ENCODE measurements at places on chromosomes 5 and 9. TPM values are rescaled to one million over a fixed set of nuclear protein-coding genes. Genes with fewer than 3 reads are reported as not detected.

The PCDHB16 gene
- not detected for total RNA-seq

The SIGMAR1 gene
- 45.6 TPM for total RNA-seq

DNA sequence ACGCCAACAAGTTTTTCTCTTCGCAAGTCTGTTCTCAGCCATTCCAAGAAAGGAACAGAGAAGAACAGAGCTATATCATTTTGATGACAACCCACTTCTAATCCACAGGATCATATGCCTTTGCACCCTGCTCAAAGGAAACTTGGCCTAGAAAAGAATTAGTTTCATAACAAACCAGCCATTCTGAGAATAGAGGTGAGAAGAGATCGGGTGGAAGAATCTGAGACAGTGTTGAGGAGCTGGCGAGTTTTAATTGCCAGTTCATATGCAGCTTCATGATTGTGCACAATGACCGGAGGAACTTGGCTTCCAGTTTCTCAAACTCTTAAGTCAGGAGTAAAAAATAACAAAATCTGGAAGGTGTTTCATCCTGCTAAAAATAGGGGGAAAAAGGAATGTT is 380.0 kb downstream of the NR2F1-AS1 start:
- H3K27me3 ChIP-seq, result no peaks in the 10 kb centered on the region
- H3K4me1 ChIP-seq, result no peaks in the 10 kb centered on the region
- DNase-seq, result no peak
- H3K27ac ChIP-seq, result no peak overlapping the region

- H3K27ac ChIP-seq, result no peak overlapping the region
- no peaks in the 10 kb centered on the region for H3K27me3 ChIP-seq
- H3K4me3 ChIP-seq, result no peak overlapping the region
Measured at GRCh38 chr5:60541980-60542379, 158.0 kb downstream of the DEPDC1B start.

DNA sequence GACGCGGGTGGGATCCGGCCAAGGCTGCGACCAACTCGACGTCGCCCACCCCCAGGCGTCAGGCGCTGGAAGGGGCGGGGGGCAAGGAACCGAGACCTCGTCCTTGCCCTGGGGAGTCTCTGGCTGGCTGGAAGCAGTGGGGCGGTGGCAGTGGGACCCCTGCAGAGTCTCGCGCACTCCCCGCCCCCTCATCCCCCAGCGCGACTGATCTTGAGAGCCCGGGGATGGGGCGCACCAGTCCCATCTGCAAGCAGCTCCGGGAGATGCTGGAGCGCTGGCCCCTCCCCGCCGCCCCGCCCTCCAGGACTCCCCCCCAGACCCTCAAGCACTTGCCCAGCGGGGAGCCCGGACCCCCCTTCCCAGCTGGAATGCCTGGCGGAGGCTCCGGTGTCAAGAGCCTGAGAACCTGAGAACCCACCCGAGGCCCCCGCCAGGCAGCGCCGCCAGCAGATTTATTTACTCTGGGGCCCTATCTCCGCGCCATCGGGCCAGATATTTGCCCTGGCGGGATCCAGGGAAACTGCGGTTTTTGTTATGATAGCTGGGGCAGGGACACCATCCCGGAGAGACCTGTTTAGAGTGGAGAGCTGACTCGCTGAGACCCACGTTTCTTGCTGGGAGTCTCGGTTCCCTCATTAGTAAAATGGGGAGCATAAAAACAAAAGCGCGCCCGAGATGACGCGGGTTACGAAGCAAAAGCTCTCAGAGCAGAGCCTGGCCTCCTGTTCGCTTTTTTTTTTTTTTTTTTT is 1.2 kb downstream of the PRRT1B start:
- H3K27ac ChIP-seq, result no peak overlapping the region
- H3K4me3 ChIP-seq, result no peak overlapping the region
- no peak for DNase-seq
- H3K4me1 ChIP-seq, result peaks cover 7% of the 10 kb centered on the region

DNA sequence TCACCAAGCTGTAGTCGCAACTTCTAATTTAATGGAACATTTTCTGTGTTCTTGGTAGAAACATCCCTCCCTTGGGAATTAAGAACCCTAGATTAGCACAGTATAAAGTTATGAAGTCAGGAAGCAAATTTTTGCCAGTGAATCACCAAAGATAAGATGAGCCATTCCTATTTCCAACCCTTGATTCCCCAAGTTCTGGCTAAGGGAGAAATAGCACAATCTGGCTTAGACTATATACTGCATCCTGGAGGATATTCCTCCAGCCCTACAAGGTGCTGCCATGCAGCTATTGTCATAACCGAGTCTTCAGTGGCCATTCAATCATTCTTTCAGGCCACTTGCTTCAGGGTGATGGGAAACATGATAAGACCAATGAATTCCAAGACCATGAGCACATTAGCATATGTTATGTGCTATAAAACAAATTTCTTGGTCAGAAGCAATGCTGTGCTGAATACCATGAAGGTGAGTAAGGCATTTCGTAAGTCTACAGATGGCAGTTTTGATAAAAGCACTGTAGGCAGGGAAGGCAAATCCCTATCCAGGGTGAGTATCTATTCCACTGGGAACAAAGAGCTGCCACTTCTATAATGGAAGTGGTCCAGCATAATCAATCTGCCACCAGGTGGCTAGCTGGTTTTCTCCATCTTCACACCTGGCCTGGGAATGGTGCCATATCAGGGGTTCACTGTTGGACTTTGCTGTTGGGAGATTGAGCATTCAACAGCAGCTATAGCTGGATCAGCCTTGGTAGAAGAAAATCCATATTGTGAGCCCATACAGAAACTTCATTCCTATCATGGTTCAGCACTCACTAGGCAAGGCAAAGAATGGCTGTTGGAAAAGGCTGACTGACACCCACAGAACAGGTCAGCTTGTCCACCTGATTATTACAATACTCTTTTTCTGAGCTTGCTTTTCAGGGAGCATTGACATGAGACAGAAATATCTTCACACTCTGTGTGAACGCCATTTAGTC is 19.6 kb upstream of the ARL15 start:
- no peak overlapping the region for H3K27ac ChIP-seq
- H3K27me3 ChIP-seq, result peaks cover 39% of the 10 kb centered on the region
- peaks cover 7% of the 10 kb centered on the region for H3K36me3 ChIP-seq
- H3K4me3 ChIP-seq, result no peak overlapping the region
- no peak for DNase-seq

DNA sequence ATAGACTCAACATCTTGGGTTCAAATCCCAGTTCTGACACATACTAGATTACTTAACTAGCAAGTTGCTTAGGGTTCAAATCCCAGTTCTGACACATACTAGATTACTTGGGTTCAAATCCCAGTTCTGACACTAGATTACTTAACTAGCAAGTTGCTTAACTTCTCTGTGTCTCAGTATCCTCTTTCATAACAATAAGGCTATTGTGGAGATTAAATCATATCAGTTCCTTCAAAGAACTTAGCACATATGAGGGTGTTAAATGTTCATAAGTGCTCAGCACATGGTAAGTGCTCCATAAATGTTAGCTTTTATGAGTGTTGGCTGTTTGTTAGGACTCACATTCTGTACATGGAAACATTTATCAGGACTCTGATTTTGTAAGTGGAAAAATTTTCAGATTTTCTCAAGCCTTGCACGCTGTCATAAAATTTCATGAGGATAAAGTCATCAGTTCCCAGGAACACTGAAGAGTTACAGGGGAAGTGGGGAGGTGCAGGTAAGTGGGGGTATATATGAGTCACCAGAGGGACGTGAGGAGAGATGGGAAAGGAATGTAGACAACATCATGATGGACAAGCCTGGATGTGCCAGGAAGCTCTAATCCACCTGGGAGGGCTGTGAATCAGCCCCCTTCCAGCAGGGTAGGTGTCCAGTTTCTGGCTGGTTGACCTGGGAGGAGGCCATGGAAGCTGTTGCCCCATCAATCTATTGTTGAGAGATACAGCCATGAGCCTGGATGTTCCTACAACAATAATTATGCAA is 532.2 kb upstream of the WWC1 start:
- H3K4me3 ChIP-seq, result no peak overlapping the region
- H3K36me3 ChIP-seq, result no peaks in the 10 kb centered on the region
- no peaks in the 10 kb centered on the region for H3K4me1 ChIP-seq
- H3K27me3 ChIP-seq, result no peaks in the 10 kb centered on the region

DNA sequence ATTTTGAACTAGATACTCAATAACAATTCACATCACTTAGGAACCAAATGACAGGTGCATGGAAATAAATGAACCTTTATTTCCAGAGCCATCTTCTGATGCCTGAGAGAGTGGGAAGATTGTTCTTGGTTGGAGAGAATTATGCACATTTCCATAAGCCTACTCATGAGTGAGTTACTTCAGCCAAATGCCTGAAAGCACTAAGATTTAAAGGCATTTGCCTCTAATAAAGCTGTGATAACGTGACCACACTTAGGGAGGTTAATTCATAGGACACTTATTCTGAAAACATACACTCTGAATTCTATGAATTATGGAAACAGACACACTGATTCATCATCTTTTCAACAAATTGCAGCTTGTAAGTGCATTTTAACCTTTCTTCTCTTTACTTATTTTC is 40.0 kb downstream of the KCTD16 start:
- H3K4me3 ChIP-seq, result no peak overlapping the region
- H3K36me3 ChIP-seq, result no peaks in the 10 kb centered on the region
- H3K4me1 ChIP-seq, result no peaks in the 10 kb centered on the region
- no peak for DNase-seq
- no peak overlapping the region for H3K27ac ChIP-seq

DNA sequence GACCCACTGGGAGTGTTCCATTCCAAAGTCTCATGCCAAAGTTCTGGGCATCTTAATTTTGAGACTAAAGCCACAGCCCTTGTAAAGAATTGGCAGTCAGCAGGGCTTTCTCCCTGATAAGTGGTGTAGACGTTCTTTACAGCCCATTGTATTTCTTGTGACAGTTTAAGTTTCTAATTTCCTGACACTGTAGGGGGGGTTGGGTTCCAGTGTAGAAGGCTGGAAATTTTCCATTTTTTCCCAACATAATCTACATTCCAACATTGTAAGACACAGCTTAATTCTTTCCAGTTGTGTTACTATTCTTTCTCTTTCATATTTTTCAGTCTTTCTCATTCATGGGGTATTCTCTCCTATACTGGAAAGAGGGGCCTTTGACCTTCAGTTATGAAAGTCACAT is 121.1 kb downstream of the FBXL7 start:
- no peak for DNase-seq
- H3K4me1 ChIP-seq, result no peaks in the 10 kb centered on the region
- no peak overlapping the region for H3K27ac ChIP-seq
- no peaks in the 10 kb centered on the region for H3K27me3 ChIP-seq

Data from natural killer cell treated with Interleukin-12 subunit alpha and Interleukin-12 subunit beta and Interleukin-15 and Interleukin-18, amount 100 ng/mL, for 72 hours (primary cell).